Activated naive CD4-positive, alpha-beta T cell (primary cell): ENCODE measurements at places on chromosomes 6 and 20.
A peak's percentile ranks its signal among the peaks of the same experiment; 100 is the strongest.

DNA sequence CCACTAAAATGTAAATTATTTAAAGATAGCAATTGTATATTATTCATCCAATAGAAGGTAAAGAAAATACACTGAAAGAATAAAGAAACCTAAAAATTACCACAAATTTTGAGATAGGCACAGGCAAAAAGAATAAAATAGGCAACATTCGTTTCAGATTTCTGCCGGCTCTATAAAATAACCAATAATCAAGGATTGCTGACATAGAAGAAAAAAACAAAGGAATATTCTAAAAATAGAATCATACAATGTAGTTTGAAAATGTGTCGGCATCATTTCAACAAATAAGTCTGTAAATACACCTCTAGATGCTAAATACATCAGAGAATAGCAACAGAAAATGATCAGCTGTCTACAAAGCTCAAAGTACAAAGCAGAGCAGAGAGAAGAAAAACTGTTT lies 973.3 kb downstream of the EPHA7 start:
- DNase-seq: no peak

GRCh38 chr6:149235130-149235561 lies 82.4 kb upstream of the TAB2 start:
- no peak for DNase-seq

GRCh38 chr6:157025437-157025836 lies 248.3 kb downstream of the ARID1B start:
- DNase-seq: no peak

- DNase-seq: peak; percentile 16
Observed at GRCh38 chr20:3209257-3209945, at the start of gene ITPA. ITPA (plus strand) TSS chr20:3209498; CDS start chr20:3209552, 54 bp downstream.

DNA sequence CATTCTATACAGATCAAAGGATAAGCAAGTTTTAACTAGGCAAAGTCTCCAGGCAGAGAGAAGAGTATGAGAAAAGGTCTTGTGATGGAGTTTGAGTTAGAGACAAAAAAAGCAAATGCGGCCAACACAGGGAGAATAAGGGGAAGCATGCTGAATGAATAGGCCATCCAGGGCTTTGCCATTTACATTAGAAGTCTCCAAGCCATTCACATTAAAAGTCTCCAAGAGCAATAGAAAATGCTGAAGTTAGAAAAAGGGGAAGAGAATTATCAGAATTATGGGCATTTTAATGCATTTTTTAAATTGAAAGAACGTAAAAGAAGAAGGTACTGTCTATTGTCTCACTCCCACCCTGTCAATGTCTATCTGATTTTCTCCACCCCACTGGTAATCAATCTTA lies 49.4 kb downstream of the PDSS2 start:
- no peak for DNase-seq
